ENCODE measurements at places on chromosomes 3 and 15. TPM values are rescaled to one million over a fixed set of nuclear protein-coding genes. Genes with fewer than 3 reads are reported as not detected.

Gene AQR
- 35.7 TPM for total RNA-seq

DNA sequence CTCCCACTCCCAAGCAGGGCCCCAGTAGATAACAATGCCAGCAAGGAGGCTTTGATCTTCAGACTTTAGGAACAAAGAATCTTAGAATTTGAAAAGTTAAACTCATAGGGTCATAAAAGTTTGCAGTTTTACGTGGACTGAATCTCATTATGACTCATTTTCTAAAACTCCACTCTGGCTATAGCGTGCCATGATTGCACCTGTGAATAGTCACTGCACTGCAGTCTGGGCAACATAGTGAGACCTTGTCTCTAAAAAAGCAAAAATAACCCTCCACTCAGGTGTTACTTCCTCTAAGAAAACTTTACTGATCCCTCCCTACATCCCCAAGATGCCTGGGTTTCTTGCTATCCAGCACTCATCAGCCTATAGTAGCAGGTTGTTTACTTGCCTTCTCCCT is 104.5 kb downstream of the IL20RB start:
- no peak for DNase-seq

Gene GRK7
- not detected for total RNA-seq

- DNase-seq = peak; percentile 68
Measured at GRCh38 chr3:4821975-4822374, 157.3 kb upstream of the BHLHE40 start.

DNA sequence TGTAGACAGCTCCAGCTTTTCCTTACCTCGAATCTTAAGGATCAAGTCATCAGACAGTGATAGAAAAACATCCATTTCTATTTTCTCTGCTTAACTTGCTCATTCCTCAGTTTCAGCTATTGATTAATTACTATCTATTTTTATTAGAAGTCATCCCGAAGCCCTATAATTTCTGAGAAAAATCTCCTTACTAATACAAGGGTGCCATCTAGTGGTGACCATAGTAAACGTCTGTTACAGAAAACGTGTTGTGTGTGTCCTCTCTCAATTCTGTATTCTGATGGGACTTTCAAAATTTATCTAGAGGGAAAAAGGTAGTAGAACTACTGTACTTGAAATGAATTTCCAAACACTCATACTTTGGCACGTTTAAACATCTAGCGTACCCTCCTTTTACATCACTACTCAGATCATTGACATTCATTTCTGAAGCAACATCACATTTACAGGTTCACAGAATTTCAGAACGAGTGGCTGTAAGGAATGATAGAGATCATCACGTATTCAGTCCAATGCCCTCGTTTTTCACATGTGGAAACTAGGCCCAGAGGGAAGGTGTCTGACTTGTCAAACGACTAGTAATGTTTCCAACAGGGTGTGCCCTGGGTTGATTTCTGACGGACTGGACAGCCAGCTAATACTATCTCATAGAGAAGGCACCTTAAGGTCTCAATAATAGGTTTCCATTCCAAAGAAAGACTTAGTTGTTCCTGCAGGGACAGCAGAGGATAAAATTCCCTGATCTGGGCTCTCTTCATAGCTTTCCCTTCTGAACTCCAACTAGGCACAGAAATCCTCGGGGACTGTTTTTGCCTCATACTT is 25.6 kb downstream of the HACD2 start:
- peak; percentile 35 for DNase-seq

Gene SERPINI2
- total RNA-seq = not detected

GRCh38 chr15:22954798-22955543 is 25.2 kb downstream of the CYFIP1 start:
- DNase-seq = no peak

Data from activated naive CD4-positive, alpha-beta T cell treated with anti-CD3 and anti-CD28 coated beads, Interleukin-2, amount 50 U/mL, for 72 hours (primary cell).